ENCODE measurements at places on chromosomes 5 and 9. TPM values are rescaled to one million over a fixed set of nuclear protein-coding genes. Genes with fewer than 3 reads are reported as not detected.
A peak's percentile ranks its signal among the peaks of the same experiment; 100 is the strongest.

DNA sequence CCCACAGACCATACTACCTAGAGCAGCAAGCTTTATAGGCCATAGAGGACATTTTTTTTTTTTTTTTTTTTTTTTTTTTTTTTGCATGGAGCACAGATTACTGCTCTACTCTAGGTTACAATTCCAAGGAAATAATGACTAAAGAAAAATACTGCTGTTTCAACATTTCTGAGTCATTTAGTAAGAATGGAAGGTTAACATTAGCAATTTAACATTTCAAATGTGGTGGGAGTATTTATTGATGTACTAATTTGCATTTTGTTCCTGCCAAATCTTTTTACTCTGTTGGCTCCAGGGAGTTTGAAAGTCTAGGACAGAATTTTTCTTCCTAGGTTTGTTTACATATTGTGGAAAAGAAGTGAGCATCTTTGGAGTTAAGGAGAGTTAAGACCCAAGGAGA lies 142.1 kb upstream of the CCDC152 start:
- no peak overlapping the region for H3K4me3 ChIP-seq
- no peaks in the 10 kb centered on the region for H3K27me3 ChIP-seq
- no peaks in the 10 kb centered on the region for H3K36me3 ChIP-seq
- DNase-seq, result peak; percentile 67

GRCh38 chr9:131845305-131846298 lies 105.7 kb upstream of the RAPGEF1 start:
- H3K36me3 ChIP-seq, result no peaks in the 10 kb centered on the region
- no peak overlapping the region for H3K4me3 ChIP-seq
- no peak for DNase-seq
- H3K27me3 ChIP-seq, result no peaks in the 10 kb centered on the region

The SPATA31A3 gene
- not detected for total RNA-seq

DNA sequence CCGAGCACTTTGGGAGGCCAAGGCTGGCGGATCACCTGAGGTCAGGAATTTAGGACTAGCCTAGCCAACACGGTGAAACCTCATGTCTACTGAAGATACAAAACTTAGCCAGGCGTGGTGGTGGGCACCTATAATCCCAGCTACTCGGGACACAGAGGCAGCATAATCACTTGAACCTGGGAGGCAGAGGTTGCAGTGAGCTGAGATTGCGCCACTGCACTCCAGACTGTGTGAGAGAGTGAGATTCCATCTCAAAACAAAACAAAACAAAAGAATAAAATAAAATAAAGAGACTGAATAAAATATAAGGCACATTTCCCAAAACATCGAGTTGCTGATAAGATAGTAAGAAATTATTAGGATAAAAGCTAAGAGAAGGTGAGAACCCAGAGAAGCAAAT lies 32.3 kb upstream of the GLDC start:
- no peak overlapping the region for H3K4me3 ChIP-seq
- H3K4me1 ChIP-seq, result no peaks in the 10 kb centered on the region
- no peaks in the 10 kb centered on the region for H3K36me3 ChIP-seq
- no peak for DNase-seq
- no peaks in the 10 kb centered on the region for H3K27me3 ChIP-seq
- H3K27ac ChIP-seq, result no peak overlapping the region

The FRMD3 gene
- 0.66 TPM for total RNA-seq

The AMBP gene
- 0.17 TPM for total RNA-seq

DNA sequence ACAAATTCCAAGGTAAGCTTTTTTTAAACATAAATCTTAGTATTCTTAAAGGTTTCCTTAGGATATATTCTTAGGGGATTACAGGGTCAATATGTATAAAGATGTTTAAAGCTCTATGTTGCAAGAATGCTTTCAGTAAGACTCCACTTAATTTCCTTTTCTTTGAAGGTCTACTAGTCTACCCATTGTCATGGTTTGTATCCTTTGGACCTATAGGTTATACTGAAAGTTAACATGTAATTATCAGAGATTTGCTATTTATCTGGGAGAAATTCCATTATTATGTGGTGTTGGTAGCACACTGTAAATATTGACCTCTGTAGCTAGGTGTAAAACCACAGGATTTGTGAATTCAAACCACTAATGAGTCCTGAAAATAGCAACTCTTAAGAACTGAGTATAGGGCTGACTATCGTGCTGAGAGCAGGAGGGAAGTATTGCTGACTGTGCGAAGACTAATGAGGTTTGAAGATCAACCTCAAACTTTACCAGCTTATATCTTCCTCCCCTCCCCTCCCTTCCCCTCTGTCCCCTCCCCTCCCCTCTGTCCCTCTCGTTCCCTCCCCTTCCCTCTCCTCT lies 85.6 kb downstream of the GADD45G start:
- H3K4me1 ChIP-seq, result no peaks in the 10 kb centered on the region
- no peaks in the 10 kb centered on the region for H3K27me3 ChIP-seq
- H3K27ac ChIP-seq, result no peak overlapping the region
- no peak overlapping the region for H3K4me3 ChIP-seq
- no peak for DNase-seq
- no peaks in the 10 kb centered on the region for H3K36me3 ChIP-seq

- H3K4me3 ChIP-seq, result no peak overlapping the region
- H3K27me3 ChIP-seq, result no peaks in the 10 kb centered on the region
- peaks cover 2% of the 10 kb centered on the region for H3K4me1 ChIP-seq
- DNase-seq, result no peak
Observed at GRCh38 chr9:128898845-128899565, 17.1 kb downstream of the LRRC8A start.

Data from fibroblast of lung (primary cell).